ENCODE measurements at places on chromosomes 16 and 17. TPM values are rescaled to one million over a fixed set of nuclear protein-coding genes. Genes with fewer than 3 reads are reported as not detected.

LHX1 gene
- not detected for total RNA-seq

CAMKK1 gene
- total RNA-seq = 2.1 TPM

DNA sequence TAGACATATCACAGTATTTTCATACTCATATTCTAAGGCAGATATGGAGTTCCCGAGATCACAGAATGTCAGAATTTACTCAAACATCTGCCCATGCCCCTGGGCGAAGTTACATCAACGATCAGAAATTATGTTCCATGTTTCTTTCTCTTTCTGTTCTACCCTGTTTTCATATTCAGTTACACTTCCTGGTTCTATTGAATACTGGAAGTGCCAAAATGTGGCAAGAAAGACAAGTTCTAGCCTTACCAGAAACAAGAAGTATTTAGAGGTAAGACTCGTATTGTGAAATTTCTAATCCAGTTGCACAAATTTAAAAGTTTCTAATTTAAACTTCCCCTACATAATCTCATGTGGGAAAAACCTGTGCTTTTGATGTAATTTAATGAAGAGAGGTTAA, 36.1 kb downstream of the KCNJ2 start:
- no peaks in the 10 kb centered on the region for H3K36me3 ChIP-seq
- peak overlapping the region; percentile 71 for H3K27ac ChIP-seq
- peaks cover 4% of the 10 kb centered on the region for H3K4me1 ChIP-seq
- H3K27me3 ChIP-seq = no peaks in the 10 kb centered on the region
- no peak for DNase-seq
- no peak overlapping the region for H3K4me3 ChIP-seq

HIRIP3 gene
- 19.1 TPM for total RNA-seq
